Esophagus muscularis mucosa (tissue), 4 donors: ENCODE measurements at places on chromosomes 5 and 9. TPM values are rescaled to one million over a fixed set of nuclear protein-coding genes. Genes with fewer than 3 reads are reported as not detected.
A peak's percentile ranks its signal among the peaks of the same experiment; 100 is the strongest.

DNA sequence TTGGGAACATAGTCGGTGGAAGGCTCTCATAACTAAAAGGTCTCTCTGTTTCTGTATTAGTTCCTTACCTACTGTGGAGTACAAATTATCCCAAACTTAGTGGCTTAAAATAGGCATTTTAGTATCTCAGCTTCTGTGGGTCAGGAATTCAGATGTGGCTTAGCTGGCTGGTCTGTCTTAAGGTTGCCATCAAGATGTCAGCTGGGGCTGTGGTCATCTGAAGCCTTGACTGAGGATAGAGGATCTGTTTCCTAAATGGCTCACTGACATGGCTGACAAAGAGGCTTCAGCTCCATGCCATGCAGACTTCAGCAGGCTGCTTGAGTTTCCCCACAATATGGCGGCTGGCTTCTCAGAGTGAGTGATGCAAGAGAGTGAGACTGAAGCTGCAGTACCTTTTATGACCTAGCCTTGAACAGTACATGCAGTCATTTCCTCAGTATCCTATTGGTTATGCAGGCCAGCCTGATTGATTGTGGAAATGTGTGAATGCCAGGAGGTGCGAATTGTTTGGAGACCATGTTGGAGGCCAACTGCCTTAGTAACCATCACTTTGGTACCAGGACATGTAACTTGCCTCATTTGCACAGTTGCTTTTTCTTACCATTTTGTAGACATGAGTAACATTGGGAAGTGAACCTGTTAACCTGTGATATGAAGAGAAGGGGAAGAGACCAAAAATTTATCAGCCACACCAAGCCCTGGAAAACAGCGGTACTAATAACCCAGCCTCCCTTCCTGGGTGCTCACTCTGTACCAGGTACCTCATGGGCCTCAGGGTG, 152.8 kb upstream of the IER5L start:
- no peaks in the 10 kb centered on the region for H3K36me3 ChIP-seq
- H3K4me3 ChIP-seq: no peak overlapping the region
- peaks cover 55% of the 10 kb centered on the region for H3K4me1 ChIP-seq
- H3K27ac ChIP-seq: peak overlapping the region; percentile 81

DNA sequence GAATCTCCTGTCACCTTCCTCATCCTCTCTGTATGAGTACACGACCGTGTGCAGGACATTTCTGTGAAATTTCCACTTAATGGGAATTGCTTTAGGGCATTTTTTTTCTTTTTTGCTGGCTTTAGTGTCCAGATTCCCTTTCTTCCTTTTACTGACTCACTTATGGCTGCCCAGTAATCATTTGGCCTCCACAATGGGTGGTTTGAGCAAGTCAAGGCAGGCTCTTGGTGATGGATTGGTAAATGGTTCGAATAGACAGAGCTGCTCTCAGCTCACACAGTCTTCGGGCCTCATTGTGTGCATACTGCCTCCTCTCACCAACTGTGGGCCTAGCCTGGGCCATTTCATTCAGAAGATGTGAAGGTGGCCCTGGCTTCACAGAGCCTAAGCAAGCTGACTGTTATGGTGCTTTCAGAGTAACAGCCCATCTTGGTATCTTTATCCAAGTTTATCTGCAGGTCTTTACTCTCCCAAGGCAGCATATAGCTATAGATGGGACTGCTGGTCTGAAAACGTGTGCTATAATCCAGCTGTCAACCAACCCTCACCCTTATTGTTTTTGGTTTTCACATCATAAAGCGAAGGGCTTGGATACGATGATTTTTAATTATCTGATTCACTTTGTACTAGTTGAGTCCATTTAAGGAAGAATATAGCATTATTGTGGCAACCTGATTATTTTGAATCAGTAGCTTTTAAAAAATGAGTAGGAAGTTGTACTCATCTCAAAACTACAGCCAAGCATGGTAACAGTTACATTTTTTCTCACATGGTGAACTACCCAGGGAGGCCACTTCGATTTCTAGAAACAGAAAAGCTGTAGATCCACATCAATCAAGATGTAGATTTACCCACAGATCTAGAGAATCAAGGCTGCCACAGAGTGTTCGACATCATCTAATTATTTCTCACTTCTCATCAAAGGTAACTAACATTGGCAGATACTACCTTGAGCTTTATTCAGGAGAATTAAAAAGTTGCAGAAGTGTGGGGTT, 50.4 kb upstream of the CKMT2 start:
- H3K4me1 ChIP-seq: no peaks in the 10 kb centered on the region
- H3K4me3 ChIP-seq: no peak overlapping the region
- DNase-seq: no peak
- H3K36me3 ChIP-seq: no peaks in the 10 kb centered on the region

DNA sequence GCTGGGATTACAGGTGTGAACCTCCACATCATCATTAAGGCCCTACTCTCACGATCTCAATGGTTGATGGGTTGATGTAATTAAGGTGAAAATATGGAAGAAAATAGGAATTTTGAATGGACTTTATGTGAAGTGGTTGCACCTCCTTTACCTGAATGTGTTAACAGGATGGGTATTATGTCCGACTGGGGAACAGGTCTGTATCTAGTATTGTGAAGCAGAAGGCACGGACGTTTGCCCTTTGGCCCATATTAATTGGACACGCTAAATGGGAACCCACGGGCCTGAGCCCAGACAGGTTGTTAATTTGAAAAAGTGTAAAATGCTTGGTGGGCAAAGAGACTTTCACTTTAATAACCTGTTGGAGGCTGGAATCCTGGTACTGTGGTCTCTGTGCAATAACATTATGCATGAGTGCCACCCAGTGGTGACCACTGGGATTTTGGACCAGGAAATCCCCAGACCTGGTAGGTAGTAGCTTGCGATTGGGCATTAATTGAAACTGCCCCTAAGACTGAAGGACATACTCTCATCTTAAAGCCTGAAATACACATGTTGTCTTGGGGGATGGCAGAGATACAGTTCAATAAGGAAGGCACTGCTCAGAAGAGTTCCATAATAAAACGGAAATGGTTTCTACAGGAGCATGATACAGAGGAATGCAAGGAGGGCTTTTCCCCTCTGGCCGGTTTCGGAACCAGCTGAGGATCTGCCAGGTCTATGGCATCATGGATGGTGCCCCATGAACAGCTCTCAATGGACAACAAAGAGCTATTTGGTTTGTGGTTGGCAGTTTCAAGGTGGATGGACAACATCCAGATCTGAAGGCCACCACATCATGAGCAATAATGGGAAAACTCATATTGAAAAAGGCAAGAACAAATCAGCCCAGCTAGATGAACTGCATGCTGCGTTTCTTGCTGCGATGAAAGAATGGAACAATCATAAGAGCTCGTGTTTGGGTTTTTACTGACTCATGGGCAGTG, 26.2 kb upstream of the BICD2 start:
- H3K27ac ChIP-seq: no peak overlapping the region
- no peak overlapping the region for H3K4me3 ChIP-seq
- H3K27me3 ChIP-seq: no peaks in the 10 kb centered on the region
- peaks cover 6% of the 10 kb centered on the region for H3K4me1 ChIP-seq
- peak; percentile 26 for DNase-seq

GRCh38 chr5:58046371-58046770, 413.5 kb downstream of the PLK2 start:
- H3K27me3 ChIP-seq: no peaks in the 10 kb centered on the region
- no peaks in the 10 kb centered on the region for H3K4me1 ChIP-seq
- no peak for DNase-seq
- H3K36me3 ChIP-seq: no peaks in the 10 kb centered on the region
- no peak overlapping the region for H3K4me3 ChIP-seq

DNA sequence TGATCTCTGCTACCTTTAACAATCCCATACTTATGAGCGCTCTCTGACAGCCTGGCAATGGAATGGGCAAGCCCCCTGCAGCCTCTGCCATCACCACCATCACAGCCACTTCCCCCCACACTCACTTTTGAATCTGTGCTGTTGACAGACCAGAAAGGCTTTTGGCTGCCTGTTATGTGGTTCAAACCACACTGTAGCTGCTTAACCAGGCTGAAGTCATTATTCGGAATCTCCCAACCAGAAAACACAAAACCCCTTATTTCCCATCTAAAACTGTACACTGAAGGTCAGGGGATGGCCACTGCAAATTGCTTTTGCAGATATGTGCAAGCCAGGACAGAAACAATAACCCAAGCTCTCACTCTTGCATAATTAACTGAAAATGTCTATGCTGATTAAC, 35.8 kb downstream of the PTCH1 start:
- H3K36me3 ChIP-seq: peaks cover 46% of the 10 kb centered on the region
- no peak overlapping the region for H3K4me3 ChIP-seq
- no peak overlapping the region for H3K27ac ChIP-seq

DNA sequence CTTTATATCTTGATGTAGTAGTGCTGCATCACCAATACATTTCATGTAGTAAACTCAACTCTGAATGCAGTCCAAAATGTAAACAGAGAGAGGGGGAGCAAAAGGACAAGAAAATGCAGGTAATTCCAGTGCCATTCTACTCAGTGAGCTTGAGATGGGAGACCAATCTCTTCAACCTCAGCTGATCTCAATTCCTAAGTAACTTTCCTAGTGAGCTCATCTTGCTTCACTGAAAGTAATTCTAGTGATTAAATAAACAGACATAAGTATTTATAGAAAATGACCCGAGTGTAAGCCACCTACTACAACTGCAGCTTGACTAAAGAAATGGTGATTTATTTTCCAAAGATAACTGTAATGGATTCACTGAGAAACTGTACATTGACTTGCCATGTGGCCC, 424.5 kb downstream of the DMRT2 start:
- no peak for DNase-seq
- H3K27ac ChIP-seq: no peak overlapping the region
- no peaks in the 10 kb centered on the region for H3K36me3 ChIP-seq
- no peaks in the 10 kb centered on the region for H3K27me3 ChIP-seq
- no peaks in the 10 kb centered on the region for H3K4me1 ChIP-seq
- no peak overlapping the region for H3K4me3 ChIP-seq

GRCh38 chr5:172730981-172731679, 39.9 kb downstream of the DUSP1 start:
- no peak overlapping the region for H3K4me3 ChIP-seq
- H3K27ac ChIP-seq: peak overlapping the region; percentile 94
- H3K27me3 ChIP-seq: no peaks in the 10 kb centered on the region
- peaks cover 40% of the 10 kb centered on the region for H3K4me1 ChIP-seq

DNA sequence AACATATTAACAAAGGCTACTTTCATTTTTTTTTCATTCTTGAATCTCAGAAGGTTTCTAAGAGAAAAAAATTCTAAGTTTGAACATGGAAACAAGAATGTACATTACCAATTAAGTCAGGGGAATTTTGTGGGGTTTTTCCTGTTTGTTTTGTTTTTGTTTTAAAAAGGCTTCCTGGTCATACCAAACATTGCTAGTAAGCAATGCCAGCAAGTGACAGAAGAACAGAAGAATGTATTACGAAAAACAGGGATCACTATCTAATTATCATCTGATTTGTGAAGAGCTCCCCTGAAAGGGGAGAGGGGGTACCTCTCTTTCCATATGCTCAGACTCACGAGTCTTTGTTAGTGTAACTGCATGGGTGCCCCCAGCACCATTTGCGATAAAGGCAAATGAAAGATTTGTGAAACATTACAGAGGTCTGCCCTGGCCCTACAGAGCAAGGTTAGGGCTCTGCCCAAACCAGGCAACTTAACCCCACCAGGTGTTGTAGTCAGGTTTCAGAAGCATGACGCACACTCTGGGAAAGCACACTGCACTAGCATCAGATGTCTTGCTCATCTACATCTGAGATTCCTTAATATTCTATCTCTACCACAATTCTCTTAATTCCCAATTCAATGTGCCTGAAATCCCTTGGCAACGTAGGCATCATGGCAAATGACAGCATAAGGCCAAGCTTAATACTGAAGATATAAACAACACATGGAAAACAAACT, 268.2 kb downstream of the MLLT3 start:
- H3K4me3 ChIP-seq: no peak overlapping the region
- no peaks in the 10 kb centered on the region for H3K27me3 ChIP-seq
- peaks cover 6% of the 10 kb centered on the region for H3K36me3 ChIP-seq
- peaks cover 31% of the 10 kb centered on the region for H3K4me1 ChIP-seq

GRCh38 chr5:127010362-127010761, 20.0 kb downstream of the MARCHF3 start:
- DNase-seq: no peak
- no peaks in the 10 kb centered on the region for H3K36me3 ChIP-seq
- H3K4me3 ChIP-seq: no peak overlapping the region
- H3K4me1 ChIP-seq: no peaks in the 10 kb centered on the region

- no peaks in the 10 kb centered on the region for H3K4me1 ChIP-seq
- H3K4me3 ChIP-seq: no peak overlapping the region
- H3K27ac ChIP-seq: no peak overlapping the region
- H3K27me3 ChIP-seq: no peaks in the 10 kb centered on the region
- no peaks in the 10 kb centered on the region for H3K36me3 ChIP-seq
Measured at GRCh38 chr5:88507261-88507660, 238.6 kb upstream of the TMEM161B start.

DNA sequence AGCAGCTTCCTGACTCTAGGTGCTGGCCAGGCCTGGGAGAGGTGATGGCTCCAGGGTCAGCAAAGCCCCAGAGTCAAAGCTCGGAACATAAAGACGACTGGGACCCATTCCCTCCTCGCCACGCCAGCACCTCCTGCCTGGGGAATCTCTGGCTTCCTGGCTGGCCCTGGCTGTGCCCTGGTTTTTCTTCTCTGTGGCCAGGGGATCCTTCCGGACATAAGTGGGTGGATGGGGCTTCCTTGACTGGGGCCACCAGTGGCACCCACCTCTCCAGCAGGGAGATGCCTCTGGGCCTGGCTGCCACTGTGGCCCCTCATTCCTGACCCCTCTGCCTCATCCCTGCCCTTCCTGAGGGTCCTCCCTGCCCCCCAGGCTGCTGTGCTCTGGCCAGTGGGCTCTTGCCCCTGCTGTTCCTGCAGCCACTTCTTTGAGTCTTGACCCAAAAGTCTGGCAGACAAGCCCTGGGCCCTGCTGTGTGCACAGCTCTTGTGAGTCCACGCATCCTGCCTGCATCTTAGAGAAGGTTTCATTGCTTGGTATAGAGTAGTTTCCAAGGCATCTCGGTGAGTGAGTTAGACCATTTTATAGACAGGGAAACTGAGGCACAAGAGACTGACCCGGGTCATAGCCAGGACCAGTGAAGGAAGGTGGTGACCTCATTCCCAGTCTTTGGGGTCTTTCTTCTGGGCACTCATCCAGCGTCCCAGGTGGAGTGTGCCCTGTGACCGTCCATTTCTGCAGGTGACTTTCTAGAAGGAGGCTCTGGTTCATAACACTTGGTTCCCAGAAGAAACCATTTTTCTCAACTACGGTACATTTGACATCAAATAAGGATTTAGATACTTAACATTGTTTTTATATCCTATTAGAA, 17.3 kb upstream of the LPCAT1 start:
- no peaks in the 10 kb centered on the region for H3K27me3 ChIP-seq
- peaks cover 23% of the 10 kb centered on the region for H3K4me1 ChIP-seq
- no peak for DNase-seq

DNA sequence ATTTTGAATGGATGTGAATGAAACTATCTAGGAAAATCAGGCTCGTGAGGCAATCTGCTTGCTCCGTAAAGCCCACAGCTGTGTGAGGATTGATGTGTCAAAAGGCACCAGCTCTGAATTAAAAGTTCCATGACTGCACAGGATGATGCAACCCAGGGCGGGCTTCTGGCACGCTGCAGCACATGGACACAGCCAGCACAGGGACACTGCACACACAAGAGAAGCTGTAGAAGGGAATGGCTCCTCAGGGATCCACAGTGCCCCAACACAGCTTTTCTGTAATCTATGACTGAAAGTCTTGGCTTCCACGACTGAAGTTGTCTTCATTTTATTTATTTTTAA, 151.0 kb downstream of the GCNT1 start:
- H3K27ac ChIP-seq: peak overlapping the region; percentile 7
- peaks cover 13% of the 10 kb centered on the region for H3K4me1 ChIP-seq
- H3K4me3 ChIP-seq: no peak overlapping the region
- no peaks in the 10 kb centered on the region for H3K27me3 ChIP-seq
- DNase-seq: peak; percentile 93

PKD2L2 gene
- total RNA-seq: not detected

NFX1 gene
- total RNA-seq: 32.1 TPM

SLC27A6 gene
- total RNA-seq: 56.5 TPM

FAT2 gene
- total RNA-seq: not detected

BTNL9 gene
- total RNA-seq: 9.1 TPM

TYRP1 gene
- 0.83 TPM for total RNA-seq

SLC36A2 gene
- not detected for total RNA-seq
